ENCODE measurements at places on chromosomes 1 and 21.
A peak's percentile ranks its signal among the peaks of the same experiment; 100 is the strongest.

DNA sequence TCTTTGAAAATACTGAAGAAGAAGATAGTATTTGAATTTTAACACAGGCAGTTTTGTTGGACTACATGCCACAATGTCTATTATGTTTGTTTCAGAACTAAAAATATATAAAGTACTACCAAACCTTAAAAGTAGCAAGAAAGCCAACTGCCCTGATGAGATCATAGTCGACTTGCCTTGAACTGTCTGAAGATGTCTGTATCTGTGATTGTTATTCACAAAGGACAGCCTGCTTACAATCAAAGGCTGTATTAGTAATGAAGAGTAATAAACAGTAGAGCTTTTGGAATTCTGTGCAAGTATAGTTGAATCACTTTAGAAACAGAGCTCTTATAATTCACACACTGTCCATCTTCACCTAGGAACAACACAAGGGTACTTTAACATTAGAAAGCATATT lies 228.3 kb downstream of the NCAM2 start:
- DNase-seq, result no peak

DNA sequence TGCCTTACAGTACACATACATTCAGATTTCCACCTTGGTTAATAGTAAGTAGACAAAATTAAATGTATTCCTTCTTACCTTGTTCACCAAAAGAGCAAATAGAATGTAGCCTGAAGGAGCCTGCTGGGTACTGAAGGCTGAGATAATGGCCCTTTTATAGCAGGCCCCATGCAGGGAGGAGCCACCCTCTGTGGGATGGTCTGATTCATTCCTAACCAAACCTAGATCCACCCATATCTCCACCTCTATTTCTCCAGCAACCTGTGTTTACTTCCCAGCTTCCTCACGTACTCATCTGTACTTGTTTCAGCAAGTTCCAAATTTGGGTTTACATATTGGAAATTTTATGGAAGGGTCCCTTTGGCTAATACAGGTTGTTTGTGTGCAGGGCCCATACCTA lies at the start of gene FLG:
TSS of gene FLG (minus strand) at position 129 of the 400 bp plus-strand sequence. CDS start 9,783 bp downstream, outside the sequence.
- DNase-seq, result no peak

- peak; percentile 13 for DNase-seq
Measured at GRCh38 chr1:179121159-179121938, 39.5 kb downstream of the TOR3A start.

GRCh38 chr1:75992312-75992711 lies 60.1 kb upstream of the ASB17 start:
- no peak for DNase-seq

DNA sequence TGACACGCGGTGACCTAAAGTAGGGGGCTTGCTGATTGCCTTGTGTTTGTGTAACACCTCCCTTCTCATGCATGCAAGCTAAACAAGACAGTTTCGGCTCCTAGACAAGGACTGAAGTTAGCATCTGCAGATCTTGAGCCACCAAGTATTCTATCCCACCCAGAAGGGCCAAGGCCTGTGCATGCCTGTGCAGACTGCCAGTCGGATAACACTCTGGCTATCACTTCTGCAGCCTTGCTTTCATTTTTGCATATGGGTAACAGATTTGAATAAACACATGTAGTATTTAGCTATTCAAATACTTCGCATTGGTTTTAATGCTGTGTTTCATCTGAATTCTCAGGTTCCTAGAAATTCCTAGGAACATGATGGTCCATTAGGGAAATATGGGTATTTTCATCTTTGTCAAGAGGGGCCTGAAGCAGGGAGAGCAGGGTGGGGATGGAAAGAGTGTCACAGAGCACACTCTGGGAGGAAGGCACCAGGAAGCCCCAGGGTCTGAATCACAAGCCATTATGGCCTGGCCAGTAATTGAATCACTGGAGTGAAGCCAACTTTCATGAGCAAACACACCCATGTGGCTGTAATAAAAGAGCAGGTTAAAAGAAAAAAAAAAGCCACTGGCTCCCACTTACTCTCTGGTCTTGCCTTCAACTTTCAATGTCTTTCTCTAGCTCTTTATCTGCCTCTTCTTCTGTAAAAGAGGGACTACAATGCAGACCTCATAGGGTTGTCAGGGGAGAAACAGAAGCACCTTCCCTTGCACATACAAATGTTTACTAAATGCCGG lies 28.3 kb downstream of the GADD45A start:
- no peak for DNase-seq

- no peak for DNase-seq
Measured at GRCh38 chr1:67717876-67718275, 32.9 kb downstream of the GADD45A start.

GRCh38 chr1:33300673-33301072 lies 20.2 kb downstream of the A3GALT2 start:
- no peak for DNase-seq

GRCh38 chr1:58754073-58754613 lies 29.7 kb downstream of the JUN start:
- DNase-seq, result no peak

GRCh38 chr1:39238476-39238875 lies 34.0 kb downstream of the MACF1 start:
- peak; percentile 64 for DNase-seq

GRCh38 chr1:111585447-111586086 lies 34.0 kb upstream of the RAP1A start:
- DNase-seq, result no peak

DNA sequence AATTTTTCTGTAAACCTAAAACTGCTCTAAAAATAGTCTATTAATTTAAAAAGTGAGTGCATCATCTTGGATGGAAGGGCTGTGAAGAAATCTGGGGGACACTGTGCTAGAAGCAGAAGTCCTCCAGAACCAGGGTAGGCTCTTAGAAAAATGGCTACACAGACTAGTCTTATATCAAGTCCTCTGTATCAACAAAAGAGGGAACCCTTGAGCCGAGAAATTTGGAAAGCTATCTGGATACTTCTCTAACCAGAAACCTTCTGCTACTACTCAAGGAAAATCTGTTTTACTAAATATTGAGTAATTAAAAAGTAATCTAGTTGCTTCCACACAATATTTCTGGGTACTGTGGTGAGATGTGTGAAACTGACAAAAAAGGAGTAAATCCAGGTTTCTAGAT lies 92.1 kb downstream of the WDR3 start:
- no peak for DNase-seq
